Suppressor macrophage (primary cell): ENCODE measurements at places on chromosomes 2 and 18.

DNA sequence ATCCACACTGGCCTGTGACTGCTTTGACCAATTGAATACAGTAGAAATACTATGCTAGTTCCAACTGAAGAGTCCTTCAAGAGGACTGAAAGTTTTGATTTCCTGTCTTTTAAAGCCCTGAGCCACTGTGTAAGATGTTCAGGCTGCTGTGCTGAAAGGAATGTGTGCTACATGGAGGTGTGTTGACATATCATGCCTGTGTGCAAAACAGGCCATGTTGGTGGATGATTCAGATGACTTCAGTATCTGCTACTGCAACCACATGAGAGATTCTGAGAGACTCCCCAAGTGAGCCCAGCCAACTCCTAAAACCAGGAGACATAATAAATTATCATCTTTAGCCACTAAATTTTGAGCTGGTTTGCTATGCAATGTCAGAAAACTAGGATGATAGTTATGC, 662.9 kb downstream of the ZEB2 start:
- no peak for DNase-seq

DNA sequence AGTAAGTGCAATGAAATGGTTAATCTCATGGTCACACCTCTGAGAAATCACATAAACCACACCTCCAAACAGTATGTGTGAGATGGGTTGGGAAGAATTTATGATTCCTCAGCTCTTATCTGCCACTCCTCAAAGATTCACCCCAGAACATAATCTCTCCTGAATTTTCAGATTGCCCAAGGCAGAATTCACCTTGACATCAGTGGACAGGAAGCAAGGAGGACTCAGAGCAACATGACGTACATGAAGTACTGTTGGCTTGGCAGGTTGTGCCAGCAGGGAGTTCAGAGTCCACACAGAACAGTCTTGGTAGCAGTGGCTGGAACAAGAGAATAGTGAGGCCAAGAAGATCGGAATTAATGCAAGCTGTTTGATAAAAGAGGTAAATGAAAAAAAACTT, 31.7 kb upstream of the CYBRD1 start:
- DNase-seq = no peak

- no peak for DNase-seq
Observed at GRCh38 chr2:47041891-47042684, 113.0 kb downstream of the STPG4 start.

- DNase-seq = peak; percentile 44
Observed at GRCh38 chr2:152861349-152861942, 143.0 kb downstream of the ARL6IP6 start.

DNA sequence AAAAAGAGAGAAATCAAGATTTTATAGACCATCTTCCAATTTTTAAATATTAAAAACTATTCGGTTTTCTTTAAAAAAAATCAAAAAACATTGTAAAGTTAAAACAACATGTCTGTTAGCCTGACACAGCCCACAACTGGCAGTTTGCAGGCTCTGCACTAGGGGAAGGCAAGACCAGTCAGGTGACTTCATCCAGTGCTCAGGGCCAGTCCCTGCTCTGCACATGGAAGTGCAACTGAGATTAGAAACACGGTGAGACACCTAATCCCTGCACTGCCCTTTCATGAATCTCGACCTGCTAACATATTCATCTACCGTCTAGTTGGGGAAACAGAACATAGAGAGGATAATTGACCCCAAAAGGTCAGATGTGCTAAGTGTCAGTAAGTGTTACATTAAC, 135.2 kb downstream of the BARD1 start:
- no peak for DNase-seq

GRCh38 chr2:111667001-111667400, 217.0 kb downstream of the ANAPC1 start:
- DNase-seq = no peak

DNA sequence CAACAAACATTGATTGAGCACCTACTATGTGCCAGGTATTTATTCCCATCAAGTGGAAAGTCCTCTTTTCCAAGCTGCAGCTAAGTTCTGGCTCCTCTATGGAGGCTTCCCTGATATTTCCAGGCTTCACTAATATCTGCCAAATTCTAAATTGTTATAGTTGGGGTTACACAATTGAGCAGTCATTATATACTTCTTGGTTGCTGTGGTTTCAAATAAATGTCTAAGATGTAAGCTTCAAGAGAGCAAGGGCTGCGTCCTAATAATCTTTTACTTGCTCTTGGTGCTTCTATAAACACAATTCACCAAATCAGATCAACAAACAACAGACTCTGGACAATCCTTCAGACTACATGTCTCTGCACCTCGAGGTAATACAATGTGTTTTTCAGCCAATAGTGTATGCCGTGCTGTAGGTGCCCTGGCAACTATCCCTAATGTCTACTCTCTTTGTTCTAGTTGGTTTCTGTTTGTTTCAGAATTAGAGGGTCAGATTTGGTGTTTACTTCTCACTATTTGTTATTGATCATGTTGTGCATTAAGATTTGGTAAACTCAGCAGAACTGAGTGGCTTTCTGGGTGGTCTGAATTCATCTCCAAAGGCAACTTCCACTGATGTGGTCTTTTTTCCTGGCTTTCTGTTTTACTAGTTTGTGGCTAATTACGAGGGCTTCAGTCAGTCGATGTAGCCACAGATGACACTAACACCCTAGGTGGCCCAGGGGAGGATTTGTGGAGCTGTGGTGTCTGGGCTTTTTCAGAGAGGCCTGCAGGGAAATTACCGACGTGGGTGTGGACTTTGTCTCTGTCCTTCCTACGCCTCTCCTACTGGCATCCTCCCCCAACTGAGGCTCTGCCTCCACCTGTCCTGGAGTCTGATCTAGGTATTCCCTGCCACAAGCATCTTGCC, 50.4 kb downstream of the CDCA7 start:
- no peak for DNase-seq

- DNase-seq = no peak
Observed at GRCh38 chr2:133977405-133977804, 276.5 kb upstream of the MGAT5 start.

- no peak for DNase-seq
Observed at GRCh38 chr2:98713332-98714015, 17.5 kb downstream of the MGAT4A start.

- DNase-seq = peak; percentile 35
Observed at GRCh38 chr2:159251296-159252173, 35.0 kb downstream of the WDSUB1 start.

GRCh38 chr2:26435106-26435505, 33.4 kb downstream of the DRC1 start:
- no peak for DNase-seq

GRCh38 chr2:241051578-241052487, 50.3 kb downstream of the MTERF4 start:
- no peak for DNase-seq

- no peak for DNase-seq
Observed at GRCh38 chr18:54031243-54031642, 193.2 kb downstream of the MBD2 start.

- no peak for DNase-seq
Observed at GRCh38 chr18:37175727-37176620, 347.0 kb downstream of the KIAA1328 start.

DNA sequence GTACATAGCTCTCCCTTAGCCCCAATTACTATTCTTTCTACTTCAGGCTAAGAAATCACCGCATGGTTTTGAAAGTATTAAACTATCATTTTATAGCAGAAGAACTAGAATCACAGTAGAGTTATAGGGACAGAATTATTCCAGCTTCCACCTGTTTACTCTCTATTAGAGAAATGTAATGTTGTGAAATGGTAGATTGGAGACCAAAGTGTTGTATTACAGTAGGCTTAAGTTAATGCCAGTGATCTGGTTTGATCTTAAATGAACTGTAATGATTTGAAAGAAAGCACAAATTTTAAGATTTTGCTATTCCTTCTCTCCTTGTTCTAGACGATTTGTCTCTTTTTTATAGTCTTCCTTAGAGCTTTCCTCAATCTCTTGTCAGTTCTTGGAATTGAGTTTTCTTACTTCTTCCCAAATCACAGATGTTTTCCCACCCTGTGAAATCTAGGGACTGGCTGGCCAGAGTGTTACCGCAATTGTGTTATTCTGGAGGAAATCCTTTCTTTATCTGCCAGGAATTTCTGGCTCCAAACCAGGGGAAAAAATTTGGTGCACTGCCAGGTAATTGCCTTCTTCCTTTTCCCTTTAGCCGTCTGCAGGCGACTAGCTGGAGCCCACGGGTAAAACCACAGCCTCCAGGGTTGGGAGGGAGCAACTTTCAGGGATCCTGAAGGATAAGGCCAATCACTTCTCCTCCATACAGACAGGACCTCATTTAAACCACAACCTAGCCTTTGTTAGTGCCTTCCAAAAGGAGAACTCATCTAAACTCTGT, 51.7 kb downstream of the NOP58 start:
- no peak for DNase-seq

DNA sequence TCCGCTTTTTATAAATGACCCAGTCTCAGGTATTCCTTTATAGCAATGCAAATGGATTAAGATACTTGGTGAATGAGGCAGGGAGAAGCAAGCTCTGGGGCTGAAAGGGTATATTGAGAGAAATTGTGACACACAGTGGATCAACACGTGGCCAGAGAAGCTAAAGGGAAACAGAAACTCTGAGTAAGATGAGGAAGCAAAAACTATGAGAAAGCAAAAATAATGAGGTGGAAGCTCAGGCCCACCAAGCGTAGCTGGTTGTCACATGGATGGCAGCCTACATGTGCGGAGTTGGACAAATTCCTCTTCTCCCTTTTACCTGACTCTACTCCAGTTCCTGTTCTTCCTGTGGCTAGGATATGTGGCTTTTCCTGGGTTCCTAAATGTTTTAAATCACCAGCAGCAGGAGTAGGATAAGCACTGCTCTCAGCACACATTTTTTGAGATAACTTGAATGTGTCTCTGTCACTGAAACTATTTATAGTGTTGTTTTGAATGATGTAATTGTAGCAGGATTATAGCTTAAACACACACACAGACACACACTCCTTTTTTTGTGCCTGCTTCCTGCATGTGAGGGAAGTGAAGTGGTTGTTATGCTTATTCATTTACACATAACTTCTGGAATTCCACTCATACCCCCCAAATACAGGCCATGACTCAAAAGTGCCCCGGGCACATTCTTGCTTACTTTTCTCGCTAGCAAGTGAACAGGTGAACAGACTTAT, 30.1 kb upstream of the EPC2 start:
- DNase-seq = peak; percentile 71

- DNase-seq = no peak
Observed at GRCh38 chr2:86685351-86685750, 34.7 kb upstream of the RMND5A start.

- DNase-seq = no peak
Observed at GRCh38 chr2:203030545-203030944, 15.9 kb downstream of the NBEAL1 start.
